ENCODE measurements at places on chromosomes 7 and 10.

DNA sequence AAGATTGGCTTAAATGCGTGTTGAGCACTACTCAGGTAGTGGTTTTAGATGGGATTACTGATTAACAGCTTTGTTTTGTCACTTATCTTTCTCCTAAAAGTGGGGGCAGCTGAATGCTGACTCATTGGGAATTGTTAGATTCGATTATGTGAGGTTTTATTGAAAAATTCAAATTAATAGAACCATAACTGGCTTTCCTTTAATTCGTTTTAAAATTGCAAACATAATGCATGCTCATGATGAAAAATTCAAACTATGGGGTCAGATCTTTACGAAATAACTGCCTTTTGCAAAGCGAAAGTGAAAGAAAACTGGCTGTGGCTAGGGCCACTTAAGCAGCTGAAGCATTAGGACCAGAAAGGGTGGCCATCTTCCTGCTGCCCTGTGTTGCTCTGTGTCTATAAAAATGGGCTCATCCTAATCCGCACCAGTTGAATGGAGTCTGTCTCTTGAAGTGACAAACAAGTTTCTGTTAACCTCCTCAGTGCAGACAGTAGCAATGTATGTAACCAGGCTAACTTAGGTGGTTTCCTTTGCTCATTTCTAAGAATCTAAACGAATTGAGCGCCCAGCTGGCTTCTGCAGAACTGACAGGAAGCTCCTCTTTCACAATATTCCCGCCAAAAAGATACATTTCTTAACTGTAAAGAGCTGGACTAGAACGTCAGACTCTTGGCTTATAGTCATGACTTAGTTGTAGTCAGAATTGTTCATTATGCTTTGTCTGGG lies 27.8 kb downstream of the DENND10 start:
- no peak for DNase-seq

GRCh38 chr10:116460219-116460618 lies 32.6 kb downstream of the PNLIPRP3 start:
- DNase-seq = no peak

GRCh38 chr7:134454277-134454676 lies 4.6 kb downstream of the AKR1B1 start:
- DNase-seq = no peak

DNA sequence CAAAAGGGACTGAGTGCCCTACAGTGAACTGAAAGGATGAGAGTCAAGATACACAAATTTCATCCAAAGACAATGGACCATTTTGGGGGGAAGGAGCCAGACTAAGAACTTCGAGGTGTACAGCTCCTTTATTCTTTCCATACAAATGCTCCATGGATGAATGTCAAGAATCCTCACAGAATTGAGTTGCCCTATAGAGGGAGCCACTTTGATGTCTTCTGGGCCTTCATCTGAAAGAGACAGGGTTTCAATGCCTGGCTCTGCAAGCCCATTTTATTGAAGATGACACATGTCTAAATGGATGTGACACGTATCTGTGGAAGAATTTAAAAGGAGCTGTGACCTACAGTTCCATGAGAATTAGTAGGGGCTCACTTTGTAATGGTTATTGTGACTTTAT lies 32.0 kb upstream of the NRG3 start:
- DNase-seq = no peak

DNA sequence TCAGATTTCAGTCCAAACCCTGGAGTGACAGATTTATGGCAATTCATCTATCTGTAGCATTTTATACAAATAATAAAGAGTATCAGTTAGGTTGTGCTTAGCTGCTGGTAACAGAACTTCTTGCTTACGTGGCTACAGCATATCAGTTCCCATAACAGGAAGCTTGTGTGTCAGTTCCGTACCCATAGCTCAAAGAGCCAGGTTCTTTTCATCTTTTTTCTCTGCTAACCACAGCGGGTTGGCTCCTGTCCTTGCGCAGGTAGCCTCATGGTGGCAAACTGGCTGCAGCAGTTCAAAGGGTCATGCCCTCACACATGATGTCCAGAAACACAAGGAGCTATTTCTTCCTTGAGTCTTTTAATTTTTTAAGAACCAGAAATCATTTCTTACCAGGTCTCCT lies 1041.8 kb downstream of the GATA3 start:
- DNase-seq = no peak

DNA sequence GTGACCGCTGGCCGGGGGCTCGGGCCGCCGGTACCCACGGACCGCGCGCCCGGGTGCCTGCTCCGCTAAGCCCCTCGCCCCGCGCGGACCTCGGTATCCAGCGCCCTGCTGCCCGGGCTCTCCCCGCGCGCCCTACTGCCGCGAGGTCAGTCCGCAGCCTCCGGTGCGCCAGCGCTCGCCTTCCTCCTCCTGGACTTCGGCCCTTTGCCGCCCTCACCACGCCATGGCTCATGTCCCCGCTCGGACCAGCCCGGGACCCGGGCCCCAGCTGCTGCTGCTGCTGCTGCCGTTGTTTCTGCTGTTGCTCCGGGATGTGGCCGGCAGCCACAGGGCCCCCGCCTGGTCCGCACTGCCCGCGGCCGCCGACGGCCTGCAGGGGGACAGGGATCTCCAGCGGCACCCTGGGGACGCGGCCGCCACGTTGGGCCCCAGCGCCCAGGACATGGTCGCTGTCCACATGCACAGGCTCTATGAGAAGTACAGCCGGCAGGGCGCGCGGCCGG lies 483 bp downstream of the GDF10 start:
- no peak for DNase-seq

- DNase-seq = no peak
Measured at GRCh38 chr7:6480323-6480660, 32.5 kb upstream of the DAGLB start.

- DNase-seq = no peak
Measured at GRCh38 chr10:92688927-92689662, 660 bp upstream of the HHEX start.

- DNase-seq = peak; percentile 37
Measured at GRCh38 chr7:148084138-148084537, 506.4 kb upstream of the C7orf33 start.

DNA sequence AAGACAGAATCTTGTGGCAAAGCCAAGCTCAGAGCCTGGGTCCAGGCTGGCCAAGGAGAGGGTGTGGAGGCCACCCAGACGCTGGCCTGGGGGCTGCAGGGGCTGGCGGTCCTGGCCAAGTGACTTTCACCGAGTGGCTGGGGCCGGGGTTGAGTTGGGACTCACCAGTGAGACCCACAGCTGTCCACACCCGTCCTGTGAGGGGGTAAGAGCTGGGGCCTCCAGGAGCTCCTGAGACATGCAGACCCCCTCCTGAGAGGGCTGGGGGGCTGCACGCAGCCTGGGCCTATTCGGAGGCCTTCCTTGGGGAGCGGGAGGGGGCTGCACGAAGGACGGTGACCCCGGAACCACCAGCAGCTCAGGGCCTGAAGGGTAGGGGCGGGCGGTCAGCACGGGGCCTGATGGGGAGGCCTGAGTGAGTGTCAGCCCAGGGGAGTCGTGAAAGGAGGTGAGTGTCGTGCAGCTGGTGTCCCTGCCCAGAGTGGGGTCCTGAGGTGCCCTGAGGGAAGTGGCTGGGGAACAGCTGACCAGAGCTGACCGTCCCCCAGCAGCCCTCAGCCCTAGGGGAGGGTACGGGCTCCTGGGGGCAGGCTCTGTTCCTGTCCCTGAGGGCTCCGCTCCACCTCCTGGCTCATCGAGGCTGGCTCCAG lies 100.9 kb downstream of the FOXL3 start:
- no peak for DNase-seq

- DNase-seq = no peak
Measured at GRCh38 chr10:92574548-92575261, 812 bp upstream of the IDE start.

DNA sequence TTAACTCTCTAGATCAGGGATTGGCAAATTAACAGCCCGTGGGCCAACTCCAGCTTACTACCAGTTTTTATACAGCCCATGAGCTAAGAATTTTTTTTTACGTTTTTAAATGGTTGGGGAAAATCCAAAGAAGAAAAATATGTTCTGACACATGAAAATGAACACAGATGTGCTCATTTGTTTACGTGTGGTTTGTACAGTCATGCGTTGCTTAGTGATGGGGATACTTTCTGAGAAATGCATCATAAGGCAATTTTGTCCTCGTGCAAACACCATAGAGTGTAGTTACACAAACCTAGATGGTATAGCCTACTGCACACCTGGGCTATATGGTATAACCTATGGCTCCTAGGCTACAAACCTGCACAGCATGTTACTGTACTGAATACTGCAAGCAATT lies 8.3 kb upstream of the SMKR1 start:
- peak; percentile 69 for DNase-seq

DNA sequence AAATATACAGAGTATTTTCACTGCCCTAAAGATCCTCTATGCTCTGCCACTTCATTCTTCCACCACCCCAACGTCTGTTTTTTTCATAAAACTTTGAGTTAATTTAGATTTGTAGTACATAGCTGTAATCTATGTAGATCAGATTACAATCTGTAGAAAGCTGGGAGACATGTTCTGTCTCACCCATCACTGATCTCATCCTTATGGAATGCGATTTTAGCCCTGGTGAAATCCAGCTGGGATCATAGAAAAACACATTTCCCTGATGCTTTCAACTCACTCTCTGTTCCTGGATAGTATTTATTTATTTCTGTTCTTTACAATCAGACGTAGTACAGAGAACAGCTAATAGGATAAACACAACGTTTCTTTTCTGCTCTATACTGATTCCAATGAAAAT lies 521.0 kb downstream of the KIF20B start:
- peak; percentile 80 for DNase-seq

- no peak for DNase-seq
Measured at GRCh38 chr10:131180740-131181415, 130.6 kb downstream of the TCERG1L start.

DNA sequence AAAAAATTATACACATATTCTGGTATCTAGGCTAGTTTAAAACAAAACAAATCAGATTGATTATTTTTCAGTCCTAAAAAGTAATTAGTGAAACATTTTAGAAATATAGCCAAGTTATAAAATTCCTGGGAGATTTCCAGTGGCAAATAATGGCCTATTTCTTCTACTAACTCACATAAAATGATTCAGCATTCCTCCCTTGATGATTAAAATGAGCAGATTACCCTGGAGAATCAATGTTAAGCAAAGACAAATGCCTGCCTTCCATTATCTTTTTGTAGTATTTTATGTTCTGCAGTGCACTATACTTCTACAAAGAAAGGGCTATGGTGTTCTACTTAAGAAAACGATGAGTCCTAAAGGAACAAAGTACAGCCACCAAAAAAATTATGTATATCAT lies 53.6 kb downstream of the PARD3 start:
- DNase-seq = no peak

DNA sequence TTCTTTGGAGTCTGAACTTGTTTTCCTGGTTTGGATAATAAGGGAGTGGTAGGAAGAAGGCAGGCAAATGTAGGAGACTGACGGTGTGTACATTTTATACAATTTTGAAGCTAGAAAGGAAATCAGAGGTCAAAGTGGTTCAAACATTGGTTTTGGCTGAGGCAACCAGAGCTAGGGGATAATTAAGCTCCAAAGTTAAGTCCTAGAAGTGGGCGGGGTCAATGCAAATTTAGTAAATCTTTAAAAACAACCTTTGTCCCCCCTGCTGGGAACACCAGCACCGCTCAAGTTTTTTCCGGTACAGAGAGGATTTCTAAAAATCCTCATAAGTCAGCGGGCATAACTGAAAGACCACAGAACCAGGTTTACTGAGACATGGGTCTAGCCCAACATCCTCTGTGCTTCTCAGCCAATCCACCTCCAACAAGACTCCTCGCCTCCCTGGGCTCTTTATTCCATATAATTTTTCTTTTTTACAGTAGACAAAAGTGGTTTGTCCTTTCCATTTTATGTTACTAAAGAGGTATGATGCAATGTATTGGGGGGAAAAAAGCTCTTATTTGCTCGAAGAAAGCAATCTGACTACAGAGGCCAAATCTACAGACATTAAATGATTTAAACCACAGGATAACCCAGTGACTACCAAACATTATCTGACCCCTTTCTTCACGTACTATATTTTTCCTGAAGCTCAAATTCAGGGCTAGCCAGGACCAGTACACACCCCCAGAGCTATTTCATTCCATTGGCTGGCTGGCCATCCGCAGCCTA lies 1.6 kb downstream of the GLUD1 start:
- DNase-seq = no peak

- DNase-seq = no peak
Measured at GRCh38 chr7:103349805-103350204, 2.4 kb downstream of the PSMC2 start.

GRCh38 chr7:69599955-69600709 lies 1.9 kb downstream of the AUTS2 start:
- DNase-seq = no peak

GRCh38 chr7:85587785-85588184 lies 400.9 kb upstream of the SEMA3D start:
- no peak for DNase-seq

DNA sequence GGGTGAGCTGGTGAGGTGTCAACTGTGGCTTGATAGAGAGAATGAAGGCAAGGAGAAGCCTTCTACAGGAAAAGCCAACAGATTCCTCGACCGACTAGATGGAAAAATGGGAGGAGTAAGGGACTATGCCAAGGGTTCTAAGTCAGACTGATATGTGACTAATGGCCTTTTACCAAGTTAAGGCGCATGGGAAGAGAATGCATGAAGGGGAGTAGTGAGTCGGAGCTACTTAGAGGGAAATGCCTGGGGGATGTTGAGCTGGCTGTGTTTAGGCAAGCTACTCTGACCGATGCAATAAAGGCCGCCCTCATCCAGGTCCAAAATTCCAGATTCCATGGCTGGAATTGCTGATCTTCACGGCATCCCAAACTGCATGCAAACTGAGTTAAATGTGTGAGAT lies 48.2 kb downstream of the APBB1IP start:
- DNase-seq = peak; percentile 70

GRCh38 chr7:133571076-133571475 lies 318.2 kb downstream of the EXOC4 start:
- no peak for DNase-seq

- no peak for DNase-seq
Measured at GRCh38 chr10:110488940-110489339, 8.8 kb upstream of the DUSP5 start.

GRCh38 chr7:12945901-12946300 lies 258.5 kb downstream of the ARL4A start:
- no peak for DNase-seq

GRCh38 chr7:1694611-1695511 lies 24.8 kb downstream of the ELFN1 start:
- DNase-seq = no peak

DNA sequence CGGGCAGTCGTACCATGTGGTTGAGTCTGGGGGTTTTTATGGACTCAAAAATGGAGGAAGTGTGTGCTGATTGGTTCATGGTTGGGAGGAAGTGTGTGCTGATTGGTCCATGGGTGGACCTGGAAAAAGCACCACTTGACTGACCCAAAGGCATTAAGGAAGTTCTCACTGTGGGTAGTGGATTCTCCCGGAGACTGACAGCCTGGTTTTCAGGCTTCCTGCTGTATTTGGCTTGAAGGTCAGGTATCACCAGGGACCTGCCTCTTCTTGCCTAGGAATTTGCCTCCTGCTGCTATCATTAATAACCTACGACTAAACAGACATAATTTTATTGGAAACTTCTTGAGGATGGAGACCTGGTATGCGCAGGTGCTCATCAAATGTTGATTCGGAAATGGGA lies 268.8 kb upstream of the LRGUK start:
- no peak for DNase-seq
